ENCODE measurements at places on chromosomes 7 and 10. TPM values are rescaled to one million over a fixed set of nuclear protein-coding genes. Genes with fewer than 3 reads are reported as not detected.

The MICALL2 gene
- total RNA-seq, result 23.3 TPM

The CRYGN gene
- not detected for total RNA-seq

The H2BK1 gene
- total RNA-seq, result not detected

The FKBP6 gene
- not detected for total RNA-seq

The CYP3A7 gene
- 1.3 TPM for total RNA-seq

The RINT1 gene
- total RNA-seq, result 33.0 TPM

The UTF1 gene
- not detected for total RNA-seq

The FBXL13 gene
- total RNA-seq, result 4.2 TPM

The CHAT gene
- total RNA-seq, result 0.26 TPM

GRCh38 chr10:110609605-110610004, 34.5 kb upstream of the RBM20 start:
- DNase-seq, result no peak

DNA sequence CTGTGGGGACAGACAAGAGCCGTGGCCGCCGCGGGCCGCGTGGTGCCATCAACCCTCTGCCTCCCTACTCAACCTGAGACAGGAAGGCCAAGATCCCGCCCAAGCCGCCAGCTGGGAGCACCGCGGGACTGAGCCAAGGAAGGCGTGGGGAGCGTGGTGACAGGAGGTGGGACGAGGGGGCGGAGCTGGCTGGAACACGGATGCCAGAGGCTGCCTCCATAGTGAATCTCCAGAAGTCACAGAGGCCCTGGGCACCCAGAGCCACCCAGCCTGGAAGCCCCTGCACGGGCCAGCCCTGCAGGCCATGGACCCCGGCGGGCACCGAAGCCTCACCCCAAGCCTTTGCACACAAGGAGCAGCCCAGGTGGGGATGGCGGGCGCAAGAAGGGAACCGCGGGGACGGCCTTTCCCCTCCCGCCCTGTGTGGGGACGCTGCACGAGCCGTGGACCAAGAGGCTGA, 18.1 kb upstream of the DPYSL4 start:
- DNase-seq, result no peak

GRCh38 chr7:55588379-55588699, 16.0 kb upstream of the VOPP1 start:
- peak; percentile 29 for DNase-seq

DNA sequence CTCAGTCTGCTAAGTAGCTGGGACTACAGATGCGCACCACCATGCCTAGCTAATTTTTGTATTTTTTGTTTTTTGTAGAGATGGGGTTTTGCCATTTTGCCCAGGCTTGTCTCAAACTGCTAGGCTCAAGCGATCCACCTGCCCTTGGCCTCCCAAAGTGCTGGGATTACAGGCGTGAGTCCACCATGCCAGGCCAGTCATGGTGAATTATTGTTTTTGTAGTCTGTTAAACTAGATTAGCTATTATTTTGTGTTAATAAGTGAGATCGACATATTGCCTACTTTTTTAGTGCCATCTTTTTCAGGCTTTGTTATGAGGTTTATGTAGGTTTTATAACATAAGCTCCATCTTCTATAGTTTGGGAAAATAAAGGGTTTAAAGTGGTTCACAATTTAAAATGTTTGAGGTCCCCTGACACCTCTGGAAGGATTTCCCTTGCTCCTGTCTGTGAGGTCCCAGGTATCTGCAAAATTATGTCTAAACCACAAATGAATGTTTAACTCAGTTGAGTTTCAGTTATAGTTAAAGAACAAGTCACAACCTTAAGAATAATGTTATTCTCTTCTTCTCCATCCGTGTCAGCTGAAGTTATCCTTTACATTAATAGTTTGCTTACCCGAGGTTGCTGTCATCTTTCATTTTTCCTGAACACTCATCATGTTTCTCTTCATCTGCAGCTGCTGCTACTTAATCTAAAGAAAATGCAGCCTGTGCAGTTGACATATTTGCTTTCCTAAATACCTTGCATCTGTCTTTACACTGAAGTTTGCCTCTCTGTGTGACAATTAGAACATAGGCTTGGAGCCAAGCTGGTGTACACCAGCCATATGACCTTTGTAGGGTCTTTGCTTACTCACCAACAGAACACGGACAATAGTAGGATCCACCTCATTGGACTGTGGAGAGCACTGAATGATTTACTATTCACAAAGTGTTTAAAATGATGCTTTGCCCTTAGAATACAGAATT, 8.9 kb upstream of the VSTM4 start:
- DNase-seq, result no peak

GRCh38 chr10:66026321-66026720, 899.5 kb upstream of the LRRTM3 start:
- no peak for DNase-seq

DNA sequence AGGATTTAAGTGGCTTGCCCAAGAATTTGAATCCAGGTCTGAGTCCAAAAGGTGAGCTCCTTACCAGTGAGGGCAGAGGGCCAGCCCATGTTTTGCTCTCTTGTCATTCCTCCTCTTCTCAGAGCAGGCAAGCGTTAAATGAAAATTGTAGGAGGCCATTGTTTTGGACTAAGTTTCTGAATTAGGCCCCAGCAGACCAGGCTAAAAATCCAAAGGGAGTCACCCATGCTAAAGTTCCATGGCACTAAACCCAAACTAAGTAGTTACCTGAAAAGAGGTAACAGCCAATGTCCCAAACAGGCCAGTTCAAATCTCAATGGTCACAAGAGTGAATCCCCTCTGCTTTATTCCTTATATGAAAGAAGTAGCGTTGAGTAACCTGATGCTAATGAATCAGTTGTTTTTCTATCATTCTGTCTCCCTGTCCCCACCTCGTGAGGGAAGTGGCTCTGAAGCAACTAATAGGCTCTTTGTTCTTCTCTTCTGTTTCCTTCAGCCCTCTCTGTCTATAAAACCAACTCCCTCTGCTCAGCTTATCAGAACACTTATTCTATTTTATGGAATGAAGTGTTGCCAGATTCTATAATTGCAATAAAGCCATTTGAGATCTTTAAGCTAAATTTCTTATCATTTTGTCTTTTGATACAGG, 17.5 kb upstream of the CDH23 start:
- DNase-seq, result no peak

- DNase-seq, result no peak
These were observed 176.4 kb upstream of the PTN start for GRCh38 chr7:137519947-137520346.
